ENCODE measurements at places on chromosomes 11 and 22.

- peak; percentile 83 for DNase-seq
Observed at GRCh38 chr11:32118025-32118974, 27.4 kb downstream of the RCN1 start.

DNA sequence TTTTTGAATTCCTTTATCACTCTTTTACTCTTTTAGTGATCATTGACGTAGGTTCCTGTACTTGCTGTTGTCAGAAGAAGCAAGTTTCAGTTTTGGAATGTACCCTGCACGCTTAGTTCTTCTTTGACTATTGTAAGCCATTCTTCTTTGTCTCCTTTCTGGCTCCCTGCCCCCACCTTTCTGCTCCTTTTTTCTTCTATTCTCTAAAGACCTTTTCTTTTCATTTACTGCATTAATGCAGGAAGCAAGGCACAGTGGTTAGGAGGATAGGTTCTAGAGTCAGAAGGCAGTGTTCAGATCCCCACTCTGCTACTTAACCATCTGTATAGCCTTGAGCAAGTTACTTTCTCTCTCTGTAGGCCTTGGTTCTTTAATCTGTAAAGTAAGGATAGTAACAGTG, 33.7 kb upstream of the RAG2 start:
- DNase-seq = no peak

DNA sequence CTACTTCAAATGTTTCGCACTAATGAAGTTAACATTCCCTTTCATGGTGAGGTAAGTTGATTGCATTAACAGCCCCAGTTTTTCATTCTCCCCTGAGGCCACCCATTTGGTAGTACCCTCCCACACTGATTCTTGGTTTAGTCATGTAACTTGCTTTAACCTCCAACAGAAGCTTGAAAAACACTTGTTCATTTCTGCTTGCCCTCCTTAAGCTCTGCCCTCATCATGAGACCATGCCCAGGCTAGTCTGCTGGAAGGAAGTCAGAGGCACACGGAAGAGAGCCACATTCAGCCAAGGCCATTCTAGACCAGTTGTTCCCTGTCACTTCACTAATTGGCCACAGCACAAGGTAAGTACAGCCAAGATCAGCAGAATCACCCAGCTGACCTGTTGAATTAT, 50.7 kb upstream of the CD44 start:
- DNase-seq = no peak

GRCh38 chr22:28204382-28204781, 285.3 kb upstream of the PITPNB start:
- DNase-seq = no peak

- no peak for DNase-seq
Observed at GRCh38 chr11:68844376-68844775, 2.7 kb upstream of the CPT1A start.

DNA sequence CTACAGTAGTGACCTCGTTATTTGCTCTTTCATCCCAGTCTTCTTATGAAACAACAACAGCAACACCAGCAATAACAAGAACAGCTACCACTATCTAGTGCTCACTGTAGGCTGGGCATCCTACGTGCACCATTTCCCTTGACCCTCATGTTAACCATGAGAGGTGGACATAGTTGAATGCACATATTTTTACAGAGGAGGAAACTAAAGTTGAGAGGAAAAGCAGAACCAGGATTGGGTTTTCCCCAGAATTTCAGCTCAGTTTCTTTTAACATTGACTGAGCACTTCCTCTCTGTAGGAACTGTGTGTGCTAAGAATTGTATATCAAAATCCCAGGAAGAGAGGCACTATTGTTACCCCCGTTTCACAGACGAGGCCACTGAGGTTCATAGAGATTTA, 39.4 kb upstream of the TSPAN18 start:
- no peak for DNase-seq

- DNase-seq = no peak
Observed at GRCh38 chr11:72668629-72669347, 5.4 kb downstream of the PDE2A start.

DNA sequence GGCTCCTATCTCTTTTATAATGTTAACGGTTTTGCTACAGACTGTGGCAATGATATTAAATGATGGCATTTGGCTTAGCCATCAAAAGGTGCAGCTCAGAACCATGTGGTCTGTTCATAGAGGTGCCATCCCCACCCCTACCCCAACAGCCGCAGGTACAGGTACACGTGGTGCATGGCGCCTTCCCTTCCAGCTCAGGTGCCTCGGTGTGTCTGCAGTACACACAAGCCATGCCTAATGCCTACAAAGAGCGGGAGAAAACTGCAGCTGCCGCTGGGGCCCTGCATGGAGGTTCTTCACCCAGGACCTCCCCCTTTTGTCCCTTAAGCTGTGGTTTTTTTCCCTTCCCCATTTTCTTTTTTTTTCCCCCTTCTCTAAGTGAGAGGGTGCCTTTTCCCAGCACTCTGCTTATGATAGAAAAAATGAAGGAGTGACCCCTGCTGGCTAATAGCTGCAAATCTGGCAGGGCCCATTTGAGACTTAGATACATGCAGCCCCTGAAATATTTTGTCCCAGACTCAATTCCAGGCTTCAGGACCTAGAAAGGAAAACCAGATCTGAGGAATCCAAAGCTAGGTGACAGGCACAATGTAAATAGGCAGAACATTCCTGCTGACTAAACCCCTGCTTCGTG, 6.5 kb downstream of the OR52M1 start:
- DNase-seq = peak; percentile 22

- no peak for DNase-seq
Observed at GRCh38 chr11:829176-829846, 1.6 kb downstream of the CRACR2B start.

GRCh38 chr11:12079726-12080556, 30.4 kb upstream of the MICAL2 start:
- DNase-seq = peak; percentile 99

DNA sequence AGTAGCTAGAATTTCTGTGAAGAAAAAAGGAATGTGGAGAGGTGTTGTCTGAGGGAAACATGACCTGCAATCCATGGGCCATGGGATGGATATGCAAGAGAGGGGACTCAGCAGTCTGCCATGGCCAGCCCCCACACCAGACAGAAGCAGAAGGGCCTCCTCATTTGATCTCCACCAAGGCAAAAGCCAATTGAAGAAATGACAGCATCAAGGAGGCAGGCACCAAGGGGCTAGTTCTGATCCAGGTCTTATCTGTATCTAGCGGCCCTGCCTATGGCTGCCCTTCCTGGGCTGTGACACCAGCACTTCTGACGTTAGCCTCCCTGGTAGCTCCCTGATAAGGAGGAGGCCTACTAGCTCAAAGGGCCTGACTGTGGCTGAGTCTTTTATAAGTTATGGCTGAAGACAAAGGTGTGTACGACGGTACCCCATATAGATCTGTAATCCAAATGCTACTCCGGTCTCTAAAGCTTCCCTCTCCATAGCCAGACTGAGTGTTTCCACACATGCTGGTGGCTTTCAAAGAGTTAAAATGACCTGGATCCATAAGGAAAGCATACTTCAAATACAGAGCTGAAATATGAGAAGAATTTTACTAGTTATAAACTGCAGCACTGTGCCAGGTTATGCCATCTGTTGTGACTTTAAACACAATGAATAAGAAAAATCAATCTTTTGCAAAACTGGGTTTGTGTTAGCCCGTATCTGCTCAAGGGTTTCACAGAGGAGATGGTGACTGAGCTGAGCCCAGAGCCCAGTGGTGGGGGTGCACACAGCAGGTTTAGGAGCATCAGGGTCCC, 34.4 kb downstream of the HIRA start:
- no peak for DNase-seq
